T-helper 2 cell (primary cell): ENCODE measurements at places on chromosomes 5 and 9.
A peak's percentile ranks its signal among the peaks of the same experiment; 100 is the strongest.

DNA sequence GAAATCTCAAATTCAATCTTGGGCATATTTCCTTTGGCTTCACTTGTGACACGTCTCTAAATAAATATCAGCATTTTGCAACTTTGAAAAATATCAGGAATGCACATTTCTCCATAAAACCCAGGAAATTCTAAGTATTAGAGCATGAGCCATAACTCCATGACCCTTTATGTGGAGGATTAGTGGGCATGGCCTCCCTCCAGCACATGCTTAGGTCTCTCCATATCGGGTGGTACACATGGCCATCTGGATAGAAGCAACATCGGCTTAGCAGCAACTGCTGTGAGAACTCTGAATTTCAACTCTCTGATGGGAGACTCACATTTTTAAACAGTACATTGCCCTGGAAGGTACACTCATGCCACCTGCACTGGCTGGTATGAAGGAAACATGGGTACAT lies 73.7 kb upstream of the EGFLAM start:
- no peak for DNase-seq

DNA sequence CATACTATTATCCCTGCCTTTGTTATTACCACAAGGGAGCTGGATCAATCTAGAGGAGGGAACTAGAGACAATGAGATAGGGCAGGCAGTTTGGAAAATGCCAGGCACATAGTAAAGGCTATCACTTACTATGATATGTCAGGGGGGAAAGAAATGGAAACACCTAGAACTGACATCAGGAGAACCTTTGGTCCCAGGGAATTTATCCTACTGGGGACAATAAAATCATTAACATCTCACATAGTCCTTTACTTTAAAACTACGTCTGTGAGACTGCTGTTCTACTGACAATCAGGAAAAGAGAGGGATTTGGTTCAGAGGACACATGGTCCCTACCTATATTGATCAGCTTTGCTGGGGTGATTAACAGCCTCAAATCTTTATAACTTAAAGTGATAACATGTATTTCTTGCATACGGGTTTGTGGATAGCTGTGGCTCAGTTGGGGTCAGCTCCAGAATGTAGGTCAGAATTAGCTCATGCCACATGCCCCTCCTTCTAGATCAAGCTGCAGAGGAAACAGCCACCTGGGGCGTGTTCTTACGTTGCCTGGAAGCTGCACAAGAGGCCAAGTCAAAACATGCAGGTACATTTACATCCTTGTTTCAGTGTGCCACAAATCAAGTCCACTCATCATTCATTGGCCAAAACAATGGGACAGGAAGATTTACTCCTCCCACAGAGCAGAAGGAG lies 43.9 kb upstream of the ALDOB start:
- no peak for DNase-seq

- DNase-seq: peak; percentile 19
These were observed 8.6 kb downstream of the SPINK1 start for GRCh38 chr5:147822686-147823491.

DNA sequence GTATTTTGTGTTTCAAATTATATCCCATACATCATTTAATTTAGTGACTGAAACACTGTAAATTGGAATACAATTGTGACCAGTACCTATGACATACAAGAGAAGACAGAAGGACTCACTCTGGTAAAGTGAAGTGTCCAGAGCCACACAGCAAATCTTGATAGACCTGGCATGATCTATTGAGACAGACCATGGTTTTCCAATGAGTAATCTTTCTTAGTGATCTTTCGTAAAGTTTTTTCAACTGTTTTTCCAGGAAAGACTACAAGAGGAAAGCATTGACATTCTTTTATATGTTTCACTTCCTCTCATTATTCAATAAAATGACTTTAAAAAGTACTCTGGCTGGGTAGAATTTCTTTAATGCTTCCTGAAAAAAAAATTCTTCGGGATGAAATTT lies 43.3 kb upstream of the ALDH1A1 start:
- DNase-seq: no peak

GRCh38 chr5:77590347-77590746 lies 48.2 kb downstream of the OTP start:
- DNase-seq: no peak

DNA sequence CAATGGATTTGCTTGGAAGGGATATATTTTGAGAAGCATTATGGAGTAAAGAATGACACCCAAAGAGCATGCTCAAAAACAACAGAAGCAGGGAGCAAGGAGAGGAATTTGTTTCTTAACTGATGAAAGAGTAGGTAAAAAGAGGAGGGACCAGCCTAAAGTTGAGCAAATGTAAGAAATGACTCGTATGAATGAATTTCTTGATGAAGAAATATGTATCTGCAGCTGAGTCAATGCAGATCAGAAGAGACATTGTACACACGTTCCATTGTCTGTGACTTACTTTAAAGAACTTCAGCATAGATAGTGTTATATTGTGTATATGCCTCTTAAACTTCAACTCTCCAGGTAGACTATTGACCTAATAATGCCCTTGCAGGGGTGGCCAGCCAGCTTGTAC lies 112.7 kb upstream of the NREP start:
- no peak for DNase-seq

GRCh38 chr5:110082194-110082593 lies 392.5 kb downstream of the MAN2A1 start:
- no peak for DNase-seq

- no peak for DNase-seq
These were observed 61.8 kb upstream of the TBC1D2 start for GRCh38 chr9:98317134-98317857.

GRCh38 chr9:128124451-128124850 lies 3.1 kb downstream of the PTGES2 start:
- DNase-seq: no peak

- DNase-seq: peak; percentile 60
These were observed 1.8 kb downstream of the PTGER4 start for GRCh38 chr5:40681363-40682153.

DNA sequence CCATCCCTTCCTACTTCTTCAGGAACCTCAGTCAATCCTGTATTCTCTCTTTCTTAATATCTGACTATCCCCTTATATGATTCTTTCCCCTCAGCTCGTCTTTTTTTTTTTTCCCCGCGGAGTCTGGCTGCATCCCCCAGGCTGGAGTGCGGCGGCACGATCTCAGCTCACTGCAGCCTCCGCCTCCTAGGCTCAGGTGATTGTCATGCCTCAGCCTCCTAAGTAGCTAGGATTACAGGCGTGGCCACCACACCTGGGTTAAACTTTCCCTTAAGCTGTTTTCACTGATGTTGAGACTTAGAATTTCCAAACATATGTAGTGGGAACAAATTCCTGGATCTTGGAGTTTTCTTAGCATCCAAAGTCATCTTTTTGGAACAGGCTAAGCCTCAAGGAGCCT lies 13.3 kb upstream of the RUSC2 start:
- DNase-seq: no peak

- no peak for DNase-seq
These were observed 109.0 kb downstream of the COL5A1 start for GRCh38 chr9:134750450-134751155.

DNA sequence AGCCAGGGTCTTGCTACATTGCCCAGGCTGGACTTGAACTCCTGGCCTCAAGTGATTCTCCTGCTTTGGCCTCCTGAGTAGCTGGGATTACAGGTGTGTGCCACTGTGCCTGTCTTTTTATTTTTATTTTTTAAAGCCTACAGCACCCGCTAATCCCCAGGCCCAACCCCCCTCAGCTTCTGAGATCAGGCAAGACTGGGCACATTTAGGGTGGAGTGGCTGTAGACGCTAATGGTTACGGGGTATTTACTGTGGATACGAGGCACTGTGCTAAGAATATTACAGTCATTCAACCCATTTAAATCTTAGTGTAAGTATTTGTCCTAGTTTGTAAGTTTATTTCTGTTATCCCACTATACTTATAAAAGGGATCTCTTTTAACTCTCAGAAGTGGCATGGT lies 175.2 kb downstream of the FANCC start:
- no peak for DNase-seq

GRCh38 chr5:134552301-134552700 lies 26.8 kb downstream of the JADE2 start:
- DNase-seq: no peak

GRCh38 chr9:34986540-34987047 lies 3.0 kb upstream of the DNAJB5 start:
- DNase-seq: peak; percentile 35

DNA sequence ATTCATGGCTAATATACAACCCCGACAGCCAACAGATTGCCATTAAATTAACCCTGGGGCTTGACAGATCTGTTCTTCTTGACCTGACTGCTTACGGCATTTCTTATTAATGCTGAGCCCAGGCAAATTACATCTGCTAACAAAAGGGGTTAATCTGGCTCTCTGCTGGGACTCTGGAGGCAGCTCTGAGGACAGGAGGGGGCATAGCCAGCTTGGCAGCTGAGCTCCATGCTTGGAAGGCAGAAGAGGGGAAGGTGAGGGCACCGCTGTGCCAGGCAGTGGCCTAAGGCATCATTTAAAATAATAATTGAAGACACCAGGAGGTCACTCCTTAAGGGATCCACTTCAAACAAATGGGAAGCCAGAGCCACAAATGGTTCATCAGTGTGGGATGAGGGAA lies 126.0 kb upstream of the GPR151 start:
- no peak for DNase-seq

GRCh38 chr9:2727966-2728613 lies 10.8 kb downstream of the KCNV2 start:
- no peak for DNase-seq

DNA sequence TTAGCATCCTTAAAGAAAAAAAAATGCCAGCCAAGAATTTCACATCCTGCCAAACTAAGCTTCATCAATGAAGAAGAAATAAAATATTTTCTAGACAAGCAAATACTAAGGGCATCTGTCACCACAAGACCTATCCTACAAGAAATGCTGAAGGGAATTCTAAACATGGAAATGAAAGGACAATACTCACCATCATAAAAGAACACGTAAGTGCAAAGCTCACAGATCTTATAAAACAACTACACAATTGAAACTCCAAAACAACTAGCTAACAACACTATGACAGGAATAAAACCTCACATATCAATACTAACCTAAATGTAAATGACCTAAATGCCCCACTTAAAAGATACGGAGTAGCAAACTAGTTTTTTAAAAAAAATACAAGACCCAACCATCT lies 71.4 kb downstream of the TTC39B start:
- no peak for DNase-seq

DNA sequence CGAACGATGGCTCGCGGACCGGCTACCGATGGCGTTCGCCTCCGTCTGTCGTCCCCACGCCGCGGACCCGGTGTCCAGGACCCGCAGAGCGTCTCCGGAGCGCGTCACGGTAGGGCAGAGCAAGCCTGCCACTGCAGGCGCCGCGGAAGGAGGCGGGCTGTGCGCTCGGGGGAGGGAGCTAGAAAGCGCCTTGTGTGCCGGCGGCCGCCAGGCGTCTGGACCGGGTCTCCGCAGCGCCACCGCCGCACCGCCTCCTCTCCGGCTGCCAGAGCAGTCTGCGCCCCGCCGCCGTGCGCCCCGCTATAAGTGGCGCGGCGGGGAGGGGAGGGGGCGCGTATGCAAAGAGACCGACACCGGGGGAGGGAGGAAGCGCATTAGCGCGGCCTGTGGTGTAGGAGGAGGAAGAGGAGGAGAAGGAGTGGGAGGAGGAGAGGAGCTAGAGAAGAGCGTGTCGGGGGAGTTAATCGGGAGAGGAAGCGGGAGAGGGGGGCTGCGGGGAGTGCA lies at the start of gene ENC1:
Gene ENC1, minus strand, starts transcription at position 279 of the 504 bp plus-strand sequence. CDS start 4,243 bp downstream, outside the sequence.
- peak; percentile 43 for DNase-seq

DNA sequence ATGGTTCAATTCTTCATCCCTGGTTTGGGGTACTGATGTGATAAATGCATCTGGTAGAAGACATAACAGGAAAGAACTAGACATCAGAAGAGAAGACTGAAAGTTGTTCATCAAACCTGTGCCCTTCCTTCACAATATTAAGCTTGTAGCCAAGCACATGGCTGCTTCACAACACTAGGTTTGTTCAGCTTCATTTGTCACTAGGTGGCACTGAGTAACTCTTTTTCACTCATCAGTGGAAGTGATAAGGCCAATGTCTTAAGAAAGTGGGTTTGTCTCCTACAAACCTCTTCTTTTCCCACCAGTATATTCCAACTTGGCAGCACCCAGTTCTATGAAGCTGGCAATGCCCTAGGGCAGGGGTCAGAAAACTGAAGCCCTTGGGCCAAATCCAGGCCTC lies 26.9 kb downstream of the ZNF484 start:
- no peak for DNase-seq

- DNase-seq: no peak
These were observed 123.4 kb downstream of the CDC42SE2 start for GRCh38 chr5:131387255-131387654.

DNA sequence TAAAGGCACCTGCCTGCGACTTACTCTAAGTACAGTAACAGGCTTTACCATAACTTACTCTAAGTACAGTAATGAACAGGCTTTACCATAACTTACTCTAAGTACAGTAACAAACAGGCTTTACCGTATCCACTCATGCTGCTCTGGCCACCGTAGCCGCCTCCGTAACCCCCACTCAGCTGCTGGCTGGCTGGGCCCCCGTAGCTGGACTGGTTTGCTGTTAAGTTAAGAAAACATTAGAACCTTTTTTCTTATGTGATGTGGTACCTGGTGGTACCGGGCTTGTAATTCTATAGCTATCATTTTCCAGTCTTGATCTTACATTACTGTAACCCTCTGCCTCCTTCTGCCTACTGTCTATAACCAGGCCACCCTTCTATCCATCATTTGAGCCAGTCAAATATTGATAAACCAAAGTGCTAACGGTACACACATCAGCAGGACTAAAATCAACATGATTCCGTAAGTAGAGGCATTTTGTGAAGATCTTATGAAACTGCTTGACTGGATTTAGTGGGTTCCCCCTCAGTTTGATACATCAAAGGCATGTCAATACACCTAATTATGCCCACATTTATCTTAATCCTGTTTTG lies 7.4 kb downstream of the HNRNPH1 start:
- no peak for DNase-seq

- DNase-seq: no peak
These were observed 2.6 kb downstream of the NR5A1 start for GRCh38 chr9:124504530-124505005.

GRCh38 chr5:118270526-118270925 lies 717.8 kb downstream of the DTWD2 start:
- DNase-seq: no peak

DNA sequence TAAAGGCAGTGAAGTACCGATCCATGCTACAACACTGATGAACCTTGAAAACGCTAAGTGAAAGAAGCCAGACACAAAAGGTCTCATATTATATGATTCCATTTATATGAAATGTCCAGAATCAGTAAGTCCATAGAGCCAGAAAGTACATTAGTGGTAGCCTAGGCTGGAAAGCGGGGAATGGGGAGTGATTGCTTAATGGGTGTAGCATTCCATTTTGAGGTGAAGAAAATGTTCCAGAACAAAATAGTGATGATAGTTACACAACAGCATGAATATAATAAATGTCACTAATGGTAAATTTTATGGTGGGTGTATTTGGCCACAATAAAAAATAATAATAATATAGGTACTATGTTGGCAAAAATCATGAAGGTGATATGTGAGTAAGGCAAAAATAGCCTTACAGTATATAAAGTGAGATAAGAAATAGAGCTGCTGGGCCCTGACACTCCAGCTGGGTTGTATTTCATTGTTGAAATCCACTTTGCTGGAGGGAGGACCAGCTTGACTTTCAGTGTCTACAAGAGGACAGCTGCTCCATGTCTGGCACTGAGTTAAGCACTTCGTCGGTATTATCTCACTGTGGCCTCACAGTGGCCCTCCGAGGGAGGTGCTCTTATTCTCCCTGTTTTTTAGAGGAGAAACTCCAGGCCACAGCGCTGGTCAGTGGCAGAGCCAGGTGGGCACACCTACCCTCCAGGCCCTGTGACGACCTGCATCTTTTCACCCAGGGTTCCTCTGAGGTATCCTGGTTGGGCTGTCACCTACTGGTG lies 22.4 kb upstream of the ANGPTL2 start:
- no peak for DNase-seq

GRCh38 chr5:179265514-179266290 lies 79.6 kb downstream of the ADAMTS2 start:
- DNase-seq: no peak
